Fibroblast of the conjunctiva (primary cell): ENCODE measurements at places on chromosomes 16 and 17.

GRCh38 chr16:84183911-84184591 is 2.8 kb downstream of the TAF1C start:
- DNase-seq: no peak

DNA sequence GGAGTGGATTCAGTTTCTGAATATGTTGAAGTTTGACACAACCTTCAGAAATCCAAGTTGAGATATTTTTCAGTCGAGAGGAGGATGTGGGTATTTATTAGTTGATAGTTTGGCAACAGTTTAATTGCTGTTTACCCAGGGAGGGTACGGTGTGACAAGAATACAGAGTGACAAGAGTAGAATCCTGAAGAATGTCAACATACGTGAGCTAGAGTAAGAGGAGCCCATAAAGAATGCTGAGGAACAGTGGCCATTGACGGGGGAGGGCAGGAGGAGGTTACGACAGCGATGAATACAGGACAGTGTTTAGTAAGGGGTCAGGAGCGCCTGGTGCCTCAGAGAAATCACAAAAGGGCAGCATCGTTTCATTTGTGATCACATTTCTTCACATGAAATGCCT is 76.5 kb downstream of the AATF start:
- no peak for DNase-seq

DNA sequence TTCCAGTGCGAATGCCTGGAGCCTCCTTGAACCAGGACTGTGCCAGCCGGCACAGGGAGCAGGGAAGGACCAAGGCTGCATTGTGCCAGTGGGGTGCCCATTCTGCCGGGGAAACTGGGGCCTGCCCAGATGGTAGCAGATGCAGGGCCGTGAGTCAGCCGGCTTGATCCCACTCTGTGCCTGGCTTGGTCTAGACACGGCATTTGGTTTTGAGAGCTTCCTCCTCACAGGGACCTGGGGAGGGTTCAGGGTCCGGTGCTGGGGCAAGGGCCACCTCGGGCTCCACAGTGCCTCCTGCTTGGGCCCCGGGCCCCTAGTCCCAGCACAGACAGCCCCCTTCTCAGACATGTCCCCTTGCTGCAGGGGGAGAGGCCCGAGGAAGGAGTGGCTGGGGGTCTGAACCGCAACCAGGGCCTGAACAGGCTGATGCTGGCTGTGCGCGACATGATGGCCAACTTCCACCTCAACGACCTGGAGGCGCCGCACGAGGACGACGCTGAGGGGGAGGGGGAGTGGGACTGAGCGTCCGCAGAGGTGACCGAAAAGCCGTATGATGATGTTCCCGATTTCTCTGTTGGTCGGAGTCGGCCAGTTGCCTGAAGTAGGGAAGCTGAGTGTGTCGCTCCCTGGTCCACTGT is 7.8 kb upstream of the MC1R start:
- no peak for DNase-seq

DNA sequence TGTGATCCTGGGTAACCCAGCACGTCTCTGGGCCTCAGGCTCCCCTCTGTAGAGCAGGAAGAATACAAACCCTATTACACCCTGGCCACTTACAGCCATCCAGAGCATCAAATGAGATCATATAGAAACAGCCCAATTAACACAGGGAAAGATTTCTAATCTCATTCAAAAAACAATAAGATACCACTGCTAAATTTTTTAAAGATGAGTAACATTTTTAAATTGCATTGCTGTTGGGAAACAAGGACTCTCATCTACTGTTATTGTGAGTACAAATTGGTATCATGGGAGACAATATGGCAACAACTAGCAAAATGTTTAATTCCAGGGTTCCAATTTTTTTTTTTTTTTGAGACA is 41.1 kb downstream of the SRL start:
- no peak for DNase-seq
